Astrocyte of the spinal cord (primary cell): ENCODE measurements at places on chromosomes 11 and 22.

DNA sequence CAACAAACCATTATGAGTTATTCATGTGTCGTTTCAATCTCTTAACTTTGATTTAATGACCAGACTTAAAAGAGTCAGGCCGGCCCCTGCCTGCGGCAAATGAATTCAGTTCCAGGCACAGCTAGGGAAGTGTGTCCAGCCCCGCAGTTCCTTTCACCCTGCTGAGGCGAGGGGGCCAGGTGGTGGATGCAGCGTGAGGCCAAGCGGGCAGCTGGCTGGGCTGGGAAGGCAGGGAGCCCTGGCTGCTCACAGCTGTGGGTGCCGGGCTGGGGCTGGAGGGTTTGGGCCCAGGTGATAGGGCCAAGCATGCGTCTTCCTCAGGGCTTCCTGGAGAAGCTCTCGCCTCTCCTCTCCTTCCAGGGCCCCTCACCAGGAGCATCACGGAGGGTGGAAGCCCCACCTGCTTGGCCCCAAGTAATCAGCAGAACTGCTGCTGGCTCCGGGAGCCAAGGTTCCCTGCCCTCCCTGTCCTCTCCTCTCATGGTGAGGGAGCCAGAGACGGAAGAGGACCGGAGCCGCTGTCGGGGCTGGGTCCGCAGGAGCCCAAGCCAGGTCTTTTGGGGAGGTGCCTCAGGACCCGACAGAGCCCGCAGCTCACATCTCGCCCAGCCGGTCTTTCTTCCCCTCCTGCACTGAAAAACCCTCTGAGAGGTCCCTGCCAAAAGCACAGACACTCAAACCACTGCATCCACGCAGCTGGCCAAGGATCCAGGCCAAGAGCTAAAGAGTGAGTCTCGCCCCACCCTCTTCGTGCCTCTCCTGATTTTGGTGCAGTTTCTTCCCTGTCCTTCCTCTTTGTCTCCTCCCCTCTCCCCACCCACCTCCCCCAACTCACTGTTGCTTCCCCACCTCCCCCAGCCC is 97.0 kb downstream of the ST3GAL4 start:
- DNase-seq = no peak

DNA sequence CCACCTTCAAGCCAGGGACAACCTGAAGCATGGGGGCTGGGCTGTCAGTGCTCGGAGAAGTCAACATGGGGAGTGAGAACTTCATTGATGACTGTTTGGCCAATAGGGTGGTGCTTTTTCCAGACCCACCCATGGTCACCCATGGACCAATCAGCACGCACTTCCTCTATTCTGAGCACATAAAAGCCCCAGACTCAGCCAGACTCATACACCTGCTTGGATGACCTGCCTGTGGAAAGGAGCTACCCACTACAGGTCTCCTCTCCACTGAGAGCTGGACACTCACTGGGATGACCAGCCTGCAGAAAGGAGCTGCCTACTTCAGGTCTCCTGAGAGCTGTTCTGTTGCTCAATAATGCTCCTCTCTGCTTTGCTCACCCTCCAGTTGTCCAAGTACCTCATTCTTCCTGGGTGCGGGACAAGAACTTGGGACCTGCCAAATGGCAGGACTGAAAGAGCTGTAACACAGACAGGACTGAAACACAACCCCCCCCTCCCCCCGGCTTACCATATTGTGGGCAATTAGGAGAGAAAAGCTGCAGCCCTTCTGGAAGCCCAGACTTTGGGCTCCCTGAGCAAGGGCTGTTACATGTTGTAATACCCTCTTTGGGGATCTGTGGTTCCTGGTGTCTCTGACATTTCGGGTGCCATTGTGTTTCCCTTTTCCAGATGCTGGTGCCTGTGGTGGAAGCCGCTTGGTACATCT is 44.4 kb upstream of the WNT11 start:
- DNase-seq = no peak

DNA sequence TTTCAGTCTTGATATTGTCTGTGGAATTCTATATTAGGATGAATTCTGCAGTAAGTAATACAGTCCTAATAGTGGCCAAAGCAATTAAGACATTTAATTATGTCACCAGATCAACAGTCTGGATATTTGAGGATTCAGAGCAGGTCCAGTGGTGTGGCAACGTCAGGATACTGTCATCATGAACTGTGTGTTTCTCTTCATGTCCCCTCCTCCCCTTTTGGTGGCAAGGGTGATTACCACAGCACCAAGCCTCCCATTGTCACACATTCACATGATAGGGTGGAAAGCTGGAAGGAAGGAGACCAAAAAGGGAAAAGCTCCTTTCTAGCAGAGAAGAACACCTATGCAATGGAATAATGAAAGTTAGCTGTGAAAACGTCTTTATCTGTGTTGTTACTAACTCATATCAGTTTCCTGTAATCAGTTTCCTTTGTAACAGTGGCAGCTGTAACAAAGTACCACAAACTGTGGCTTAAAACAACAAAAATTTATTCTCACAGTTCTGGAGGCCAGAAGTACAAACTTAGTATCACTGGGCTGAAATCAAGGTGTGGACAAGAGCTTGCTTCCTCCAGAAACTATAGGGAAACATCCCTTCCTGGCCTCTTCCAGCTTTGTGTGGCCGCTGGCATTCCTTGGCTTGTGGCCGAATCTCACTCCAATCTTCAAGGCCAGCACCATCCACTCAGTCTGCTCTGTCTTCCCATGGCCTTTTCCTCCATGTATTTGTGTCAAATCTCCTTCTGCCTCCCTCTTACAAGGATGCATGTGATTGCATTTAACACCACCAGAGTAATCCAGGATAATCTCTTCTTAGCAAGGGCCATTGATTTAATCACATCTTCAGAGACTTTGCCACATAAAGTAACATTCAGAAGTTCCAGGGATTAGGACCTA is 6.5 kb upstream of the RBM14 start:
- no peak for DNase-seq

DNA sequence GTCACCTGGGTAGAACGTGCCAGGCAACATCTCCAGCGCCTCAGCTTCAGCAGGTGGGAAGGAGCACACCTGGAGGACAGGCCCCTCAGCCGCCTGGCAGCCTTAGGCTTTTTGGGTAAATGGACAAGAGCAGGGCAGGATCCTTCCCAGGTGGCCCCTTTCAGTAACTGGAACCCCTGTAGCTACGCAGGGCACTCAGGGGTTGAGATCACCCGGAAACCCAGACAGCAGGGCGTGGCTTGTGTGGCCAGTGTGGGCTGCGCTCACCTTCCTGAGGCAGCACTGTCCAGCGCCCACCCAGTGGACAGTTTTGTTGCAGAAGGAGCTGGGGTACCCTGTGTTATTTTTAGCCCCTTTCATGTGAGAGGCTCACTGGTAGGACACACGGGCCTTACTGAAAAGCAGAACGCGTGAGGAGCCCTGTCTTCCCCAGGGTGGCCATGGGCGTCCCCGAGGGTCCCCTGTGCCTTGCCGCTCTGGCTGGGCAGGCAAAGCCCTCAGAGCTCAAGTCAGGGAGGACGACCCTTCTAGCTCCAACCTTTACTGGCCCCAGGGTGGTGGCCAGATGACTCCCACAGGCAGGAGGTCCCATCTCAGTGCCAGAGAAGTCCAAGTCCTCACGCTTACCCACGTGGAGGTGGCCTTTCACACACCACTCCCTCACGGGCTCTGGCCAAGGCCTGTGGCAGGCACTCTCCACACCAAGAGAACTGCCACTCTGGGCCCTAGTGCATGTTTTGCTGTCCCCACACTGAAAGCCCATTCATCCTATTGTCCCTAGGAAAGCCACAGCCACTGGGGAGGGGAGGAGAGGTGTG is 75.8 kb downstream of the CTTN start:
- DNase-seq = no peak

DNA sequence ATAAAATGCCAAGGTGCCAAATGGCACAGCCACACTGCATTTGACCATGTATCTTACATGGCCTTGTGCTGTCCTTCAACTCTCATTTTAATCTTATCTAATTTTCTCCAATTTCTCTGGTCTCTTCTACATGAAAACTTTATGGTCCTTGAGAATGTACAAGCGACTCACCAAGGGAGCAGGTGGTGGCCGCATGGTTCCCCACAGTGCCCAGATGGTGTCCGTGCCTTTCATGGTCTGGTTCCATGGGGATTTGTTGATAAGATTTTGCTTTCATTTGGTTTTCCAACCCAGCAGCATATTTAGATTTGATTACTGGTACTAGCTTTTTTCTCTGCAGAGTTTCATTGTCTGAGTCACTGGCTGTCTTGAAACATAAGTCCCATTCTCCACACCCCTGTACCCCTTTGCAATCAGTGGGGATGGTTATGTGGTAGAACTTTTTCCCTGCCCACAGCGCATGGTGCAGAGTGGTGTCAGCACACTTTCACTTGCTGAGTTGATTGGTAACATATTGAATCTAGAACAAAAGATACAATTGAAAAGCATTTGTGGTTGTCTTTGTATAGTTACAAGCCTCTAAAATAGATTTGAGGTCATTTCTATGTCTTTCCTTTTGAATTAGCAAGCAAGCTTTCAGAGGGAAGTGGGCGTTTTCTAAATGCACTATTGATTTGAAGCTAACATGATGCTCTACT is 24.1 kb downstream of the ZNRF3 start:
- peak; percentile 58 for DNase-seq

DNA sequence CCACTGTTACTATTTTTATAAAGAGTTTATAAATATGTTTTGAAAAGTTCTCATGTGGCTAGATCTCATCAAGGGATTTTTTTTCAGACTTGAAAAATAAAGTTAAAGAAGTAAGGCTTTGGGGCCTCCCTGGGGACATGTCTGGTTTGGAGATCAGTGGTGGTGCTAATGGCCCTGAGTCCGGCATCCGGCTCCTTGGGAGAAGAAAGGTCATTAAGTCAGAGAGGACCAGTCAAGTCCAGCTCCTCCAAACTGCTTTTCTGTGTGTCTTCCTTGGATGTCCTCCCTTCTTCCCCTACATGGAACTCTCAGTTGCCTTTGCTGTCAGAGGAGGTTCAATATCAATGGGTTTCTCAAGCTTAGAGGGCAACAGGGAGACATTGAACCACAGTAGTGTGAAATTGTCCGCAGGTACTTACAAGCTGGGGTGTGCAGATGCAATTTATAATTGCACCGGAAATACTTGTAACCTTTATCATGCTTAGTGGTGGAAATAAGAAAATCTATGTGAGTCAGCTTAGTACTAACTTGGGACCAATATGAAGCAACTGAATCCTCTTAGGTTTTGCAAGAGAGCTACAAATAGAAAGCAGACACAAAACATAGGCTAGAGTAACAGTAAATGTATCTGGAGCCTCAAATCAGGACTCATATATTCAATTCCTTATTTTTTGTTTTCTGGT is 144.3 kb downstream of the TEAD1 start:
- peak; percentile 74 for DNase-seq

GRCh38 chr11:35057926-35058668 is 80.9 kb upstream of the CD44 start:
- peak; percentile 92 for DNase-seq

GRCh38 chr11:79396674-79397073 is 44.2 kb downstream of the TENM4 start:
- DNase-seq = peak; percentile 56
